Germinal center (tissue), 1 donor: ENCODE measurements at places on chromosomes 1 and 21.

DNA sequence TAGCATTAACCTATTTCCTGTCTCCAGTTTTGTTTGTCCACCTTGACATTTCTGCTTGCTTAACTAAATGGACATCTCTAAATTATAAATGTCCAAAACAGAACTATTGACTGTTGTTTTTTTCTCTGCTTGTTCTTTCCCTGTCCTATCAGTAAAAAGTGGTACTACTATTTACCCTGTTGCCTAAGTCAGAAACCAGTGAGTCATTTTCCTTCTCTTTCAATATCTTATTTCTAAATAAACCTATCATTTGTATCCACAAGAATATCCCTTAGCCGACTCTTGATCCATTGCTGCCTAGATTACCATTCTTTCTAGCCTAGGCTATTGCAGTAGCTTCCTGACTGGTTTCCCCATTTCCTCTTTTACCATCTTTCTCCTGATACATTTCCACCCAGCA, 22.5 kb downstream of the MIER1 start:
- no peak for DNase-seq

DNA sequence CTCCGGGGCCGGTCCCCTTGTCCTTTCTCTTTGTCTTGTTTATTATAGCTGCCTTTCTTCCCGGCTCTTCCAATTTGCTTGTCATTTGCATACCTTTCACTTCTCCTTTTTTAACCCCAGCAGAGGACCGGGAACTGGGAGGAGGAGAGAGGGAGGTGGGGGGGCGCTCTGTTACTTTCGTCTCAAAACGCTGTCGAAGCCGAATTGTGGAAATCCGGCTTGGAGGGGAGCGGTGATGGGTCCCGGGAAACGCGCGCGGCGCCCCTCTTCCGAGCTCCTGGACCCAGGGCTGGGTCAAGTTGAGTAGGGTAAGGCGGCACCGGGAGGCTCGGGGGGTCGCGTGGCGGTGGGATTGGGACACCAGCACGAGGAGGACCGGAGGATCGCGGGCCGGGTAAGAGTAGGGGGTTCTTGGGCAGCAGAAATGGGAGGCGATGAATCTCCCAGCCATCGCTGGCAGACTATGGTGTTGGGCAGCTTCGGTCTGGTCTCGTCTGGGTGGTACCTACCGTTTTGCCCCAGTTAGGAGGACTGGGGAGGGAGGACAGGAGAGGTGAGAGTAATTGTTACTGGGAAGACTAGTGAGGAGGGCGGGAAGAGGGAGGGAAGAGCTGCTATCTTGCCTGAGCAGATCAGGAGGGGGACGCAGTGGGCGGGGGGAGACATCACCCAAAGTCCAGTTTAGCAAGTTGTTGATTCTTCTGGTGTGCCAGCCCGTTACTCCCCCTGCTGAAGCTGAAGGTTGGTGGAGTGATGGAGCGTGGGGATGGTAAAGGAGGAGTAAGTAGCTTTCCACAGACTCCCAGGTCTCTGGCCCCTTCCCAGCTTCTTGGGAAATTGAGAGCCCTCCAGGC, 1.5 kb downstream of the PROX1 start:
- DNase-seq: peak; percentile 44

GRCh38 chr21:32547018-32547417, 38.3 kb downstream of the TCP10L start:
- DNase-seq: no peak

- no peak for DNase-seq
Measured at GRCh38 chr1:160115545-160116282, at the start of gene ATP1A2. ATP1A2 (plus strand) TSS chr1:160115759; CDS start chr1:160115862, 103 bp downstream.
